ENCODE measurements at places on chromosomes 4 and X.

GRCh38 chrX:43741843-43742573 is 85.9 kb downstream of the MAOA start:
- no peak for DNase-seq

- no peak for DNase-seq
Observed at GRCh38 chr4:163378661-163379060, 35.0 kb downstream of the NPY5R start.

GRCh38 chr4:6345866-6346265 is 76.2 kb downstream of the WFS1 start:
- no peak for DNase-seq

DNA sequence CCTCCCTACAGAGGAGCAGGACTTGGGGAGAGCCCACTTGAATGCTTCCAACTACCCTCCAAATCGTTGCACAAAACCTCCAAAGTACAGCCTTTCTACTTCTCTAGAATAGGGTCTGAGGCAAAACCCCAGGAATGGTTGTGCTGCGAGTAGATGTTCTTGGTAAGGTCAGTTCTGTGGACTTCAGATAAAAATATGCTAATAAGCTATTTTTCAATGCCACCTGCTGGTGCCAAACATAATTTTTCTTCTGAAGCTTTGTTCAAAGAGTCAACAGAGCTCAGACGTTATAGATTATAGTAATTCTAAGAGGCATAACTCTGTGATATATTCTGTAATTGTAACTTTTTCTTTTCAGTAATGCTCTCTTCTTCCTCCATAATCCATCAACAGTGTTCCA is 425.7 kb downstream of the GPAT3 start:
- no peak for DNase-seq

- no peak for DNase-seq
Observed at GRCh38 chr4:139367421-139368090, 65.3 kb upstream of the NDUFC1 start.

- no peak for DNase-seq
Observed at GRCh38 chr4:119765951-119766350, 137.3 kb upstream of the PDE5A start.

GRCh38 chr4:82885410-82885809 is 5.5 kb downstream of the SEC31A start:
- DNase-seq: no peak

DNA sequence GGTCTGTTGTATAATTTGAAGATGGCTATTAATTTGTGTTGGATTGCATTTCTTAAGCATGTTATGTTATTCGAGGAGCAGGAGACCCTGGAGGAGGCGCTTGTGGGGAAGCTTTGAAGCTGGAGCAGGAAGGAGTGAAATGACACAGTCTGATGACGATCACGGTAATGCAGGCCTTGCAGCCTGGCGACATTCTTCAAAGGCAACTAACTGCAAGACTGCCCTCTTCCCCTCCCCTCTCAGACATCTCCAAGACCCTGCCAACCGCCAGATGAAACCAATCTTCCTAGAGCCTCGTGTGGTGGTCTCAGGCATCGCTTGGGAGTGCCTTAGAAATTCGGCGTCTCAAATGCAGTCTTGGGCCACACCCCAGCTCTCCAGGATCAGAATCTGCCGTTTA is 16.1 kb downstream of the CLCN4 start:
- no peak for DNase-seq

DNA sequence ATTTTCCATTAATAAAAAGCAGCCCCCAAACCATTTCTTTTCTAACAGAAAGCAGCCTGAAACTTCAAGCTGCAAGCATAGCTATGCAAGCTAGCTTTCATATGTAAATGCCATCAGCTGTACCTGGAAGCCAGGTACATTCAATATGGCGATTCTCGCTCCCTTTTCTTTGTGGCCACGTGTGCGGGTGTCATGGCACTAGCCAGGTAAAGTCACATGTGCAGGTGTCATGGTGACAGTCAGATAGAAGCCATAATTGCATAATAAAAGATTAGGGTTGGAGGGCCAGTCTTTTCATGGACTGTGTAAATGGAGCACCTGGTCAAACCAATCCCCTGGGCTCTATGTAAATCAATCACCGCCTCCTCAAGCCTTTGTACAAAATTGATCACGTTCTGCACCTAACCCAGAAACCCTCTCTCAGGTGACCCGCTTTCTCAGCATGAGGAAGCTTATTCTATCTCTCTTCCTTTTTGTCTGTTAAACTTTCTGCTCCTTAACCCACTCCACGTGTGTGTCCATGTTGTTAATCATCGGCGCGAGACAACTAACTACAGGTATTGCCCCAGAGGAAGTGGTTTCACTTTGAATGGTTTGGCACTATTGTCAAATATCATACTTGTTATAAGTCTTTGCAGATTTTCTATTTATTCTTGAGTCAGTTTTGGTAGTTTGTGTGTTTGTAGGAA is 18.0 kb upstream of the RHOXF2 start:
- no peak for DNase-seq

DNA sequence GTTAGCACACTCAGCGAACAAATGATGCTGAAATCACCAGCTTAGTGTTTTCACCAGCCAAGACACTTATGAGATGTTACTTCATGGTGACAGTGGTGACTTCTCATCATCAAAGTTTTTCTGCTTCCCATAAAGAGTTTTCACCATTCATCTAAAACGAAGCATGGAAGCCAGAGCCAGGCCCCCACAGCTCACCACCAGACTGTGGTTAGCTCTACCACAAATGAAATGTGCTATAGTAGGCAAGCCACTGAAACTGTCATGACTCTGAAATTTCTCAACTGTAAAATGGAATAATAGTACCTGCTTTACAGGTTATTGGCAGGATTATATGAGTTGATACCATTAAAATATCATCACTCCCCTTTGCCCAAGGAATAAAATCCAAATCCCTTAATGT is 56.4 kb upstream of the HHIP start:
- no peak for DNase-seq

DNA sequence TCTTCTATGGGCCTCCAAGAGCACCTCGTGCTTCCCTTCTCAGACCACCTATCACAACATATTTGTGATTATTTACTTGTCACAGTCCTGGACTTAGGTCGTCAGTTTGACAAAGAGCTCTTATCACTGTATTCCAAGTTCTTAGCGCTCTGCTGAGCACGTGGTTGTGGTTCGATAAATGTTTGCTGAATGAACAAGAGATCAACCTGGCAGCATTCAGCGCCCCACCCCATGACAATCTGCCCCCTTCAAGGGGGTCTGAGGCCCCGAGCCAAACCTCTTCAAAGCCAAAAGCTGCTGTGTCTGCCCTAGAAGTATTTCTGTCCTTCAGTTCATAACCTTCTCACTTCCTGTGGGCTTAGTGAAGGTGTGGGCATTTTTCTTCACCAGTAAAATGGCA is 15.0 kb downstream of the RPS4X start:
- DNase-seq: no peak

DNA sequence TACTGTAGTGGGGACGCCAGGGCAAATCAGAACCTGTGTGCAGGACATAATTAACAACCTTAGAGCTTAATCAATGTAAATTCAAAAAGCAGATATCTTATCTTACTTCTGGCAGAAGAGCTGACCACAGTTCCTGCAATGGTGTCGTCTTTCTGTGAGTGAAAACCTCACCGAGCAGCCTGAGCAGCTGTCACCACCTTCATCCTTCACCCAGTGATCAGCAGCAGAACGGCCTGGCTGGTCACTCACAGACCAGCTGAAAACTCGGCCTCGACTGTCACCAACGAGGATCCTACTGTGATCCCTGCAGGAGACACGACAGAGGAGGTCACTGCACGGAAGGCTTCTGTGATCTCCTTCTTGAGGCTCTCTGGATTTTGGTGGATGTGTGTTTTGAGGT is 94.2 kb downstream of the CDS1 start:
- no peak for DNase-seq

- DNase-seq: no peak
Observed at GRCh38 chrX:152658302-152658701, 20.6 kb downstream of the GABRQ start.

Data from stimulated activated CD8-positive, alpha-beta memory T cell treated with anti-CD3 and anti-CD28 coated beads, Interleukin-7, amount 100 ng/mL, for 1 hour (primary cell).